CD8-positive, alpha-beta T cell (primary cell): ENCODE measurements at places on chromosomes 12 and 14.

DNA sequence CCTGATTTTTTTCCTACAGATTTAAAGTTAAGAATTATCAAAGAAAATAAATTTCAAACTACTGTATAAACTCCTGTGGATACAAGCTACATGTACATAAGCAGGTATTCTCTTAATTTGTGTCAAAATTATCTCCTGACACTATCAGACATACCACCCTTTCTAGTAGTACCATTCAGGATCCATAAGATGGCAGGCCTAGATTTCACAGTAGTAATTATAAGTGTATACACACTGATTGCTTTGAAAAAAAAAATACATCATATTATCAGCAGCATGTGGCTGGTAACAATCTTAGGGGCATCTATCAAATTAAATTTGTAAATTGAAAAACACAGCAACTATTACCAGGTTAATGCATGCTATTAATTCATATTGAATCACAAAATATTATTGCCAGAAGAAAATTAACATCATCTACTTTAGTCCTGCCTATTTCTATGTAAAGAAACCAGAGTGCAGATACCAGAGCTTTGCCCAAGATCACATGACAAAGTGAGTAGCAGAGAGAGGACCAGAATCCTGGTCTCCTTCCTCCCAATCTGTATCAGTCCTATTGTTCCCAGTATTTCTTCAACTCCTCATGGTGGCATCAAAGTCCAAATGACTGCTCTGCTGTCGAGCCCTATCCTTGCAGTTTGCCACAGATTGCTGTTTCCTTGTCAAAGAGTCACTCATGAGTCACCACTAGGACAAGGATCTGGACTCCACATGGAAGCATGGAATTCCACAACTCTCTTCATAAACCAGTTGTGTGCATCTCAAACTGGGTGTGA is 27.7 kb upstream of the CALM1 start:
- no peak for DNase-seq

- peak; percentile 67 for DNase-seq
Observed at GRCh38 chr14:24132061-24132685, 1.7 kb downstream of the FITM1 start.

DNA sequence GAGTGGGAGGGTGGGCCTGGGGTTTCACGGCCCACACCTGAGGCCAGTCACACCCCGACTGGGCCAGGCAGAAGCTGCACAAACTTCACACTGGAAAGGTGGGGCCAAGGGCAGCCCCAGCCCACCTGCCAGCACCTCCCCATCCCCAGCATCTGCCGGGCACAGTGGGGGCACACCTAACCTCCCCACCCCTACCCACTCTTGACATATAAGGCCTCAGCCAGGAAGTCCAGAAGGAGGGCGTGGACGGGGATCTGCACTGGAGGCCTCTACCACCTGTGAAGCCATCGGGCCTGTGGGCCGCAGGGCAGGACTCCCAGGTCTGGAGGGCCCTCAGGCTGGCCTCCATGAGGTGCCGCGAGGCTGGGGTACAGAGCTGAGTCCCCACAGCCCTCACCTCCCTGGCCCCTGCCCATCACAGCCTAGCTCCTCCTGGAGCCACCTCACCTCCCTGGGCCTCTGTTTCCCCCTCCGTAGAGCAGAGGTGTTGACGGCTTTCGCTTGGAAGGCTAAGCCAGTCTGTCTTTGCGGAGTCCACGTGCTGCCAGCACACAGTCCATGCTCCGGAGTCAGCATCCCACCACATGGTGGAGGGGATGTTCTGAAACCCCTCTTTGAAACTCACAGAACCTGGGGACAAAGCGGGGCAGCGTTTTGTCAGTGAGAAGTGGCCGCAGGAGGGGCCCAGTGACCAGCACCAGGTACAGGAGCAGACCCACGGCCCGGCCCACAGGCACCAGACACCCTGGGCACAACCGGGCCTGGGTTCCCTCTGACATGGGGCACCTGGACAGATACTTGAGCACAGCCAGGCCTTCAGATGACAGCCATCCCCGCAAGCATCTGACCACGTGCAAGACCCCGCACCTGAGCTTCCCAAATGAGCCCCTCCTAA is 38.2 kb upstream of the INF2 start:
- DNase-seq = no peak

- DNase-seq = no peak
Observed at GRCh38 chr14:32508281-32508680, 179.2 kb downstream of the AKAP6 start.

DNA sequence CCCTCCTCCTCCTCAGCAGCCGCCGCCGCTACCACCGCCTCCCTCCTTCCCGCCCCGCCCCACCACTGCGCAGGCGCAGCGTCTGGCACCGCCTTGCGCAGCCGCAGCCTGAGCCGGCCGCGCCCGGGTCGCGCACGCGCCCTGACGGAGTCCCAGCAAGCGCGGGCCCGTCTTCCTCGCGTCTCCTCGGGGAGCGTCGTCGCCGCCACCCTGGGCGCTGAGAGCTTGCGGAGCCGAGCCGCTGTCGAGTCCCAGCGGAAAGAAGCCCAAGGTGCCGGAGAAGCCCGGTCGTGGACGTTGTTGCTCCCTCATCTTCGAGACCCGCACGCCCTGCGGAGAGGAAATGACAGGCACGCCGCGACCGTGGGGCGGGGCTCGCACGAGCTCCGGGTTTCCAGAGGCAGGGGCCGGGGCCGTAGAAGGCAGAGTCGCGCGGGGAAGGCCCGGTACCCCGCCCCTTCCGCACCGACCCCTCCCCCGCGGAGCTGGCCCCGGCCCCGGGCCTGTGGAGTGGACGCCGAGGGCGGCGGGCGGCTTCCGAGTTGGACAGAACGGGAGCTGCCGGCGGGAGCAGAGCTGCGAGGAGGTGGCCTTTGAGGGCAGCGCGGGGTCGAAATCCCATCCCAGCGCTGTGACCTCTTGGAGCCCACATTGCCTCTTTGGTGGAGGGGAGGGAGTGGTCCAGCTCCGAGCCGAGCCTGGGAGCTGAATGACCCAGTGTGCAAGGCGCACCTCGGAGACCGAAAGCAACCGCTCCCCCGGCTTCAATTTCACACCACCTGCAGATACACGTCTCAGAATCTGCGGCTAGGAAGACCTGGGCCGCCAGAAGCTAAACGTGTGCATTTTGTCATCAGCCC is 469 bp upstream of the RAB35 start:
- peak; percentile 97 for DNase-seq

GRCh38 chr14:78448164-78449094 is 278.3 kb downstream of the NRXN3 start:
- no peak for DNase-seq

DNA sequence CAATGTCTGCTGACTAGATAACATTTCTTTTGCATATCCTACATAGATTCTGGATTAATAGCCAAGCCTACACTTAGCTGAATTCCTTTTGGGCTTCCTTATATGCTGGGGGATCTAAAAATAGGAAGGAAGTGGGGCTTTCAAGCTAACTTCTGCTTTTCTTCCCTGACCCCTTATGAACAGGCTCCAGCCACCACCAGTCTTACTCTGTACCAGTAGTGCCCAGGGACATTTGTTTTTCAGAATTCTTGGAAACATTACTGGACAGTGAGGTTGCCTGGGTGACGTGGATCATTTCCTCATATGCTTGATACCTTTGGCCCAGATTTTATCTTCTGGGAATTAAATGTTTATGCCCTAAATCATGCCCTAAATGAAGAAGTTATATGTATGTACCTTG is 55.9 kb upstream of the SRRM4 start:
- no peak for DNase-seq

DNA sequence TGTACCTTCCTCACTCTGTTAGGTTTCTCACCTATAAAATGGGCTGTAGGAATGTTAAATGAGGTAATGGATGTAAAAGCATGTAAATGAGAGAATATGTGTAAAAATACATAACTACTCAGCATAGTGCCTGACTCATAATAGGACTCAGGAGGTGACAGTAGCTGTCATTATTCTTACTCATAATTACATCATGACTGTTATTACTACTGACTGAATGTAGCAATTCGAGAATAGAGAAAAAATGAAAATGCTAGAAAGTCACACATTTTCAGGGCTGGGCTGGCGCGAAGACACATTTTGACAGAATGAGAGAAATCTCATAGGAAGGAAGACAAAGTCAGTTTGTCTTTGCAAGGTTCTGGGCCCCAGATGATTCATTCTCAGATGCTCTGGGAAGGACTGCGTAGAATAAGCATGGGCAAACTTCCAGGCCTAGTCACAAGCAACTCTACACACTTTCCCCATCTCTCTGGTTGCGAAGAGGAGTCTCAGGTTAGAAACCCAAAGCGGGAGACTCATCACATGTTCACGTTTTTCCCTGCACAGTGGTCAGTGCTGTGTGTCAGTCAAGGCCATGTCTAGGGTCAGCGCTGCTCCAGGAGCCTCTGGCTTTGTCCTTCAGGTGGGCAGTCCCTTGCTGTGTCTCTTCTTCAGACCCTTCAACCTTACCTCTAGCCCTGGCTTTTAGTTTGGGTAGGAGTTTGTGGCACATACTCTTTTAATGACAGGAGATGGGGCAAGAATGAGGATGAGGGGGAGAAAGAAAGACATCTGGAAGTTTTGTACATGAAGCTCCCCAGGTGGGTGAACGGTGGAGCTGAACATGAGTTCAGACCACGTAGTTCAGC is 8.4 kb downstream of the GPRC5A start:
- DNase-seq = no peak

DNA sequence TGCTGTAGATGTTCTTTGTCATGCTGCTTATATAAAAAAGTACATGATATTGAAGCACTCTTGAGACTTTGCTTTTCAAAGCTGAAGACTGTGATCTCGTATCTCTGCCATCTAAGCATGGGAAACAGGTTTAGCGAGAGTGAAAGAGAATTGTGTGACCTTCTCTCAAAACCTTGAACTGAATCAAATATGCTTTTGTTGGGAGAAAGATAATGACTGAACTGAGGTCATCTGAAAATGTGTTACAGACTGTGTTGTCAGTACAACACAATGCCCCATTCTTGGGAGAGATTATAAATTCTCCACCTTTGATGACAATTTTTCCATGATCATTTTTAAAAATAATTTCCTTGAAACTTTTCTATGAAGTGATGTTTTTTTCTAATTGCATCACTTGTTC is 272.1 kb upstream of the SEL1L start:
- no peak for DNase-seq

DNA sequence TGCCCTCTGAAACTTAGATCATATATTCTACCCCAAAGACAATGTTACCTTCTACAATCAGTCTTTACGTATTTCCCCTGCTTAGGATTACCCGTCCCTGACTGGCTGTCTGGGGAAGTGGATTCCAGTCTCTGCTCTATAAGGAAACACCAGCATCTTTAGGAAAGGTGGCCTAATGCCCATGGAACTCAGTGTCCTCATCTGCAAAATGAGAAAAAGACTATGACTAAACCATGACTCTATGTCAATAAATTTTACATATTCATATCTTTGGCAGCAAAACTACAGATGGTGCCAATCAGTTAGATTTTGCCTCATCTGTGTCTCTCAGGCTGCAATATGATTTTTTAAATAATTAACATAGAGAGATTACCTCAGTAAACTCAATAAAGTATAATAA is 133.8 kb downstream of the ITPR2 start:
- no peak for DNase-seq

- no peak for DNase-seq
Observed at GRCh38 chr12:122862110-122862634, 26.9 kb downstream of the HIP1R start.

DNA sequence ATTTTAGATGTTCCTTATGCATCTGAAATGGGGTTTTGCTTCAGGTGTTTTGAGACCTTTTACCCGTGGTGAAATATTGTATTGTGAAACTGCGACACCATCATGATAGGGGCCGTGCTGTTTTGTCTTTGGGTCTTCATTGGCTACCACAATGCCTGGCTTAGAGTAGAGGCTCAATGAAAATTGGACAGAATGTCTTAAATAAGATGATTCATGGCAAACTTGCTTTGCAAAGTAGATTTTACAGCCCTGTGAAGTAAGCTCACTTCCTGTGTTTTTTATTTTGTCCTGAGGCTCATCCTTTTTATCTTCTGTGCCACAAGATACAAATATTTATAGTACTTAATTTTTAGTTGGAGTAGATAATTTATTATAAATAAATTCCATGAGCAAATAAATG is 111.3 kb upstream of the FRMD6 start:
- no peak for DNase-seq

- no peak for DNase-seq
Observed at GRCh38 chr12:98456041-98456440, 59.3 kb upstream of the TMPO start.

DNA sequence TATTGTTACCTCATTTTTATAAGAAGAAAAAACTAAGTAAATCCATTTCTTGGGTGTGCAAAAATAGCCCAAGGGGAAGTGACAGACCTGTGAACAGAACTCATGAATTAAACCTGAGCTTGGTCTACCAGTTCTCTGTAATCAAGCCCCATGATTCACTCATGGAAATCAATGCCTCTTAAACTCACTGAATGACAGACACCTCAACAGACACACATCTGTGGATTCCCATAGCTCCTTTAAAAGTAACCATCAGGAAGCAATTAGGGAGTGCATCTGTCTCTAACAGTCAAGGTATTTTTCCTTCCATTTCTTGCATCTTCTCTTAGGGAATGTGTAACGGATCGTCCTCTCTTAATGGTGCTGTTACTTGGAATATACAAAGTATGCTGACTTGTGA is 215.0 kb upstream of the EEA1 start:
- no peak for DNase-seq
